ENCODE measurements at places on chromosomes 5 and 9.
A peak's percentile ranks its signal among the peaks of the same experiment; 100 is the strongest.

- DNase-seq, result no peak
Measured at GRCh38 chr9:115786321-115786720, 367.3 kb upstream of the PAPPA start.

GRCh38 chr9:91844701-91845291 is 105.2 kb downstream of the ROR2 start:
- DNase-seq, result no peak

- peak; percentile 54 for DNase-seq
Measured at GRCh38 chr5:172849606-172850453, 15.8 kb downstream of the ERGIC1 start.

GRCh38 chr5:132686193-132686592 is 12.4 kb downstream of the IL4 start:
- DNase-seq, result no peak

DNA sequence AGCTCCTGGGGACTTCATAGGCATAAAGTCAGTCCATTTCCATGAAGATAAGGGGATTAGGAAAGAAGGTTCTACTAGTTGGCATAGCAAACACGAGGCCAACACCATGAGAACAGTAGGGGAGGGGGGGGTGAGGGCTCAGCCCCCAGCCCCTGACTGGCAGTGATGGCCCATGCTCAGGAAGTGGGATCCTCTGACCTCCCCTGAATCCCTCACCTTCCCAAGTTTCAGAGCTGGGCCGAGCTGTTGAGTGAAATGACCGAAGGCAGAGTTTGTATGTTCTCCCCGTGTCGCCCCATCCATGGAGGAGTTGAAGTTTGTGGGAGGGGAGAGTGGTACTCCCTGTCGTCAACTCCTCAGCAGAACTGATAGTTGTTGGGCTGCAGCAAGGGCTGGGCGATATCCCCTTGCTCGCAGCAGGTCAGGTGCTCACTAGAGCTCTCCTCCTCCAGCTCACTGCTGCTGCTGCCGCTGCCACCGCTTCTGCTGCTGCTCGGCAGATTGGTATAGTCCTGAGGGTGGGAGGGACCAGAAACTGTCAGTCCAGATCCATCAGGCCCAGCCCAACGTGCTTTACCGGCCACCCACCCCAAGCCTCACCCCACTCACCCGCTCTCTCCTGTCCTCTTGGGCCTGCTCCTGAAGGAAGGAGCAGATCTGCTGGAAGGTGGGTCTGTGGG is 32.5 kb downstream of the CSF1R start:
- DNase-seq, result no peak

DNA sequence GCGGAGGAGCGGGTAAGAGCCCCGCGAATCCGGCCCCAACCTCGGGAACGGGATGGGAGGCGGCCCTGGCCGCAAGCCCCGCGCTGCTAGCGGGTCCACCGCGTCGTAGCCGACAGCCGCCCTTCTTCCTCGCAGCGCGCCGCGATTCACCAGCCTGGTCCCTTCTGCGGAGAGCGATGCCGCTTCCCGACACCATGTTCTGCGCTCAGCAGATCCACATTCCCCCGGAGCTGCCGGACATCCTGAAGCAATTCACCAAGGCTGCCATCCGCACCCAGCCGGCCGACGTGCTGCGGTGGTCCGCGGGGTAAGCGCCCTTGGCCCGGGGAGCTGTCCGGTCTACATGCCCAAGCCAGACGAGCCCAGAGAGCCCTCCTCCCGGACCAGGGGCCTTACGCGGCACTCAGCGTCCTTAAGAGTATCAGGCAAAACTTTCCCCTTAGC is 335 bp downstream of the ROPN1L start:
- peak; percentile 65 for DNase-seq

DNA sequence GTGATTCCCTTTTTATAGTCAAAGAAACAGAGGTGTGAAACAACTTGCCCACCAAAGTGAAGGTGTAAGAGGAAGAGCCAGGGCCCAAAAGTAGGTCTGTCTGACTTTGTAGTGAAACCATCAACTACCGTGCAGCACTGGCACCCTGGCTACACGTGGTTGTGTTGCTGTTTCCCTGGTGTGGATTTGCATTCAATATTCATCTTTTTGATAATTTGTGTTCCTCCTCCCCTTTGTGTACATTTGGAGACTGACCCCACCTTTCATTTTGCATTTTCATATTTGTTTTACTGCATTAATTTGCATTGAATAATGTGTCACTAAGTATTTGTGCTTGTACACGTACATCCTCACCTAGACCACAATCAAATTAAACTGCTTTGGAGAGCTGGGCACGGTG is 873.8 kb upstream of the WWC1 start:
- no peak for DNase-seq

- no peak for DNase-seq
Measured at GRCh38 chr5:173806270-173807035, 81.7 kb upstream of the CPEB4 start.

GRCh38 chr5:31516802-31517201 is 15.1 kb downstream of the DROSHA start:
- DNase-seq, result no peak
